ENCODE measurements at places on chromosomes 6 and 20.

DNA sequence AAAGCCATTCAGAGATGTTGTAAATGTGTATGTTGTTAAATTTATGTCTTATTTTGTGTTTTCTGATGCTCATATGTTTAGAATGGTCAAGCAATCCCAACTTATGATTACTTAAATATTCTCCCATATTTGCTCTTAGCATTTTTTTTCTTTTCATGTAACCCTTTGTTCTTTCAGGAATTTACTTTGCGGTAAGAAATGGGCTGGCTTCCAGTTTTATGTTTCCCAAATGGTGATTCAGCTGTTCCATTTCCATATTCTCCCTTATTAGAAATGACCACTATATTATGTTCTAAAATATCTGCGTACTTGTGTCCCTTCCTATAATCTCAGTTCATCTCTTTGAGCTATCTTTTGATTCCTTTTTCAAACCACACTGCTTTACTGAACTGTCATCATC is 113.7 kb downstream of the CDH26 start:
- DNase-seq = no peak

- DNase-seq = no peak
These were observed 129.2 kb upstream of the AKAP12 start for GRCh38 chr6:151110576-151110905.

GRCh38 chr20:17646961-17647301 is 35.1 kb downstream of the RRBP1 start:
- no peak for DNase-seq

GRCh38 chr6:44800171-44800783 is 412.8 kb downstream of the CDC5L start:
- peak; percentile 40 for DNase-seq

- peak; percentile 80 for DNase-seq
These were observed 116.3 kb downstream of the ANKRD60 start for GRCh38 chr20:58112017-58112781.

DNA sequence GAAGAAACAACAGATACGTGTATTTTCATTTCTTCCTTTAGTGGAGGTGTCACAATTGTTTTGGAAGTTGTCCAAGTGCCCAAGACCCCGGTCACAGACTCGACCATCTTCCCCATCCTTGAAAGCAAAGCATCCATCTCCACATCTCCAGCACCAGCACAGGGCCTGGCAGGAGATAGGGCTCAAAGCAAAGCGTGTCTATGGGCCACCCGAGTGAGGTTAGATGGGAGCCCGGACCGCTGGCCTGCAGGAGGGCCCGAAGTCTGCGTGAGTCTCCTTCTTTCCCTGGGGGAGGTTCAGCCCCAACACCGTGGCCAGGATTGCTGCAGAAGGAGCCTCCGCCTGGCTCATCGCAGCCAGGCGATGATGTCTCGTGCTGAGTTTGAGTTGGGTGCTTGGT is 83.5 kb upstream of the SULF2 start:
- no peak for DNase-seq

GRCh38 chr6:48743738-48744137 is 632.7 kb upstream of the PTCHD4 start:
- no peak for DNase-seq

DNA sequence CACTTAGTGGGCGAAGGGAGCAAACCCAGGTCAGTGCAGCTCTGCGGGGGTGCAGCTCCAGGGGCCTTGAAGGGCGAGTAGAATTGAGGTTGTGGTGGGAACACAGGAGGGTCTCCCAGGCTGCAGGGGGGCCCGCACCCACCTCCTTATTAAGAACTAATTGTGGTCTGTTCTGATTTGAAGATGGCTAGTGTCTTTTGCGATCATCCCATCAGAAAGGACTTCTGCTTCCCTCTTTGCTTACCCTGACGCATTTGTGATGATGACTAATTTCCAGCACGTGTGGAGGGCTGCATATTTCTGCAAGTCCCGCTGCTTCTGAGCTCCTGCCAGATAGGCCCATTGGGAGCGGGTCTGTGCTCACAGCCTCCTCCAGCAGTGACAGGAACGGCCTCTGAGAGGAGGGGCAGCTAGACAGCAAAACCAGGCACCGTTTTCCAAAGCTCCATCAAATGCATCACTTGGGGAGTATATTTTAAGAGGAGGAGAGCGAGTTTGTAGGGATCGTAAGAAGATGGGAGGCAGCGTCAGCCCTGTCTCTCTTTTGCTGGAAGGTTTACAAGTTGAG is 268.9 kb downstream of the CDH4 start:
- peak; percentile 77 for DNase-seq

DNA sequence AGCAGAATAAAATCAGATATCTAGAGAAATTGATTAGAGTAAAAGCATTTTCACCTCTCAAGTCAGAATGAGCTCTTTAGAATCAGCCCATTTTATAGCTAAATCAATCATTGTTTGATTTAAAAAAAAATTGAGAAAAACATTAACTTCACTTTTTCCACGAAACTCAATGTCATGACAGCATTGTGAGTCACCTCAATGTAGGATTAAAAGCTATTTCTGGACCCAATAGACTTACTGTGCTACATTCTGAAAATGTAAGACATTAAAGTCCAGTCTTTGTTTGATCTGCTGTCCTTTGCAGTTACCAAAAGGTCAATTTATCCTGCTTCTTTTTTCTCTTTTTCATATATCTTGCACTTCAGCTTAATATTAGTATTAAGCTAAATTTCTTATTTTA is 519.4 kb upstream of the ZNF337 start:
- DNase-seq = peak; percentile 16

GRCh38 chr6:21981235-21981833 is 315.5 kb downstream of the PRL start:
- no peak for DNase-seq

DNA sequence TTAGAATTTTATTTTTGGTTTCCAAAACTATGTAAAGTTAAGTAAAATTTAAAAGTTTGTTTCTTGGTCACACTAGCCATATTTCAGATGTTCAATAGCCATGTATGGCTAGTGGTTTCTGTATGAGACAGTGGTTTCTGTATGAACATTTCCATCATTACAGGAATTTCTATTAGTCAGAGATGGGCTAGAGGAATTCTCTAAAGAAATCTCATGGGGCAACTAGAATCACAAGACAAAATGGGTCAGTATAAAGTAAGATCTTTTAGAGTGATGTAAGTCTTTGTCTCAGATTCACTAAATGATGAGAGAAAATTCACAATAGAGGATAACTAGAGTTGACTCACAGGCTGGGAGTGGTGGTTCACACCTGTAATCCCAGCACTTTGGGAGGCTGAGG is 149.0 kb downstream of the FUT9 start:
- DNase-seq = no peak

GRCh38 chr6:136085370-136086115 is 164.6 kb downstream of the MTFR2 start:
- peak; percentile 41 for DNase-seq

DNA sequence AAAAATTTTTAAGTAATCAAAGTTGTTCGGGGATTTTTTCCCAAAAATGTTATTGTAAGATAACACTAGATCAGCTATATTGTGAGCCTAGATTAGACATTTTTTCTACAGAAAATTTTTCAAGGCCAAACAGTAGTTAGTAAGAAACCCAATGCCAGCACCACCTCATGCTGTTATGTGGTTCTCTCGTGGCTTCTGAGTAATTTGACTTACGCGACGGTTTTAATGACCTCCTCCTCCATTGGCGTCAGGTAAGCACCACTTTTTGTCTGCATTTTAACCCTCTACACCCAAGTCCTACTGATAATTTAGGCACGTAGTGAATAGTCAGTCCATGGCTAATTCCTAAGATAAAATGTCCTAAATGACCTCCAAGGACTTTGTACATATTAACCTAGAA is 9.7 kb downstream of the RPS6KA2 start:
- no peak for DNase-seq

DNA sequence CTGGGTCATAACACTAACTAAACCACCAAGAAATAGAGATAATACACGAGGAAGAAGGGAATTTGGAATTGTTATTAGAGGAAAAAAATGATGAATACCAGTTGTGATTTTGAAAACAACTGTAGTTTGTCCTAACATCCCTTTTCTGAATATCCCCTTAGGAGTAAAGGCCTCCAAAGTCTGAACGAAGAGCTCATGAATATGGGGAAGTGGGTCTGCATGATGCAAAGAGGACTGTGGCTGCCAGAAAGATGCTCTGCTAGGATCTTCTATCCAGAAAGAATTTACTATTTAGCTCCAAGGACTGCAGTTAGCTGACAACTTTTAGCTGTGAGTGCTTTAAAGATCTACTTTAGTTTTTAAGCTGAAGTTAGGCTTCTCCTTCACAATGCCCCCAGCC is 308.8 kb upstream of the HS3ST5 start:
- no peak for DNase-seq

DNA sequence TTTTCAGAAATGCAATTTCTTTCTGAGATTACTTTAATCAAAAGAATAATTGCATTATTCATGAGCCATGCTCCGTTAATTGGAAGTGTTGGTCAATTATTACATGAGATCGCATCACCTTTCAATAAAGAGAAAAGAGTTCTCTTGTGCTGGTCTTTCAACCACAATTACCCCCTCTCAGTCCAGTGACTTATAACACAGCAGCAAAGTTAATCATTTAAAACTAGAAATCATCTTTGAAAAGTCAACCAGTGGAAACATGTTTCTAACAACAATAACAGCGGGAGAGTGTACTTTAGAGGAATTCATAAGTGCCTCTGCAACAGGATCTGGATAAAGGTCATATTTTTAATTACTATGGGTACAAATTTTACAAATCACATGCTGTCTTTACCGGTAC is 384.4 kb upstream of the AGPAT4 start:
- DNase-seq = no peak

DNA sequence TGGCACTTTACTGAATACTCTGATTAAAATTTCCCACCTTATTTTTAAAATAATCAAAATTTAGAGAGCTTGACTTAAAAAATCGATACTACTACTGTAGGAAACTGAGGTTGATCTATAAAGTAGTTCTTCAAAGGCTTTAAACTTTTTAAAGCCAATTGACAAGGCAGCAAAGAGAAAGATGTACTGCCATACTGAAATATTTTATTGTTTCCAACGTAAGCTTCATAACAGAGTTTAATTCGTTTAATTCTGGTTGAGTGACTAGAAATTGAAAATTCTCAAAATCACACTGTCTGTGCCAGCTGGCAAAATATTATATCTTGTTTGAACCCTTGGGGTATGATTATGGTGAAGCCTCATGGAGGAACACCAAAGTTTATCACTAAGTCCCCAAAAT is 207.6 kb downstream of the UNC5CL start:
- DNase-seq = no peak

- DNase-seq = no peak
These were observed 17.9 kb upstream of the PNPLA1 start for GRCh38 chr6:36252005-36252404.

GRCh38 chr6:170265655-170266054 is 25.2 kb downstream of the DLL1 start:
- DNase-seq = no peak

Measured in AG08395 (cell line).